ENCODE measurements at places on chromosomes 13 and 19.

DNA sequence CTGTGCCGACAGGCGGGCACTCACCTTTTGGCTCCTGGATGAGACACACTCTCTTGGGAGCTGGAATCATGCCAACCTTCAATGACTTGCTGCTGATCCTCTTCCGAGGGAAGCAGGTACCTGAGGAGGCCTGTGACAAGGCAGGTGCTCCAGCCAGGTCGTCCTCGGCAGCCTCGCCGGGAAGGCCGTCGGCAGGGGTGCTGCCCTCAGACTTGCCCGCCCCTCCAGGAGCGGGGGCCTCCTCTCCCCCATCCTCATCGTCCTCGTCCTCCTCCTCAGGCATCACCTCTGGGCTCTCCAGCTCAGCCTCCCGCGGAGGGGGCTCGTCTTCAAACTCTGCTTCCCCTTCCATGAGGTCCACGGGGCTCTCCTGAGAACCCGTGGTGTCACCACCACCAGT lies 29.2 kb downstream of the SUGP2 start:
- DNase-seq = no peak

GRCh38 chr13:101511766-101512165 lies 59.3 kb downstream of the ITGBL1 start:
- no peak for DNase-seq

DNA sequence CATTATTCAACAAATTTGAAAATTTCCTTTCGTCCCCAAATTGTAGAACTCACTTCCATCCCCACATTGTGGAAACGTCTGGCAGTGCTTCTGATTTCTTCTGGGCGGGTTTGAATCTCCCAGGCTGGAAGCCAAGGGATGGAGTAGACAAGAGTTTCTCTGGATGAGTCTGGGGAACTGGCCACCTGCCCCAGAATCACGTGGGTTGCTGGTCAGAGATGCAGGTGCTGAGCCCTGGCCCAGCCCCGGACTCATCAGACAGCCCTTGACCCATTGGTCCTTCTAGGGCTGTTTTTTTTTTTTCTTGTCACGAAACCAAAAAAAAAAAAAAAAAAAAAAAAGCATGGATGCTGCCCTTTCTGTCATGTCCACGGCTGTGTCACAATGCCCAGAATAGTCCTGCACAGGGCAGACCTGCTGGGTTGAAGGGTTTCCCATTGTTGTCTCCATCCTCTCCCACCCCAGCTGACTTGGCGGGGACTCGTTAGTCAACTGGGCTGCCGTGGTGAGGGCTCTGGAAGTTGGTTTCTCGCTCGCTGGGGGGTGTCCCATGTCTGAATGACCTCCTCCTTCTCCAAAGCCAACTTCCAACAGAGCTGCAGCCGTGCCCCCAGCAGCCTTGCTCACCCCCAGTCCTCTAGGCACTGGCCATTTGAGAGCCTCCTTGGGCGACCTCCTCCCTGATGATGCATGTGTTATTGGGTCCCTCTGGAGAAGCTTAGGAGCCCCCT lies 12.8 kb downstream of the CHST8 start:
- no peak for DNase-seq

GRCh38 chr13:50596776-50597203 lies 246.7 kb downstream of the DLEU7 start:
- DNase-seq = no peak

- DNase-seq = no peak
Measured at GRCh38 chr19:6682607-6683128, 12.7 kb upstream of the TNFSF14 start.

GRCh38 chr19:28130066-28130511 lies 1082.9 kb downstream of the UQCRFS1 start:
- DNase-seq = no peak

- no peak for DNase-seq
Measured at GRCh38 chr13:104993708-104994107, 1541.8 kb downstream of the EFNB2 start.

DNA sequence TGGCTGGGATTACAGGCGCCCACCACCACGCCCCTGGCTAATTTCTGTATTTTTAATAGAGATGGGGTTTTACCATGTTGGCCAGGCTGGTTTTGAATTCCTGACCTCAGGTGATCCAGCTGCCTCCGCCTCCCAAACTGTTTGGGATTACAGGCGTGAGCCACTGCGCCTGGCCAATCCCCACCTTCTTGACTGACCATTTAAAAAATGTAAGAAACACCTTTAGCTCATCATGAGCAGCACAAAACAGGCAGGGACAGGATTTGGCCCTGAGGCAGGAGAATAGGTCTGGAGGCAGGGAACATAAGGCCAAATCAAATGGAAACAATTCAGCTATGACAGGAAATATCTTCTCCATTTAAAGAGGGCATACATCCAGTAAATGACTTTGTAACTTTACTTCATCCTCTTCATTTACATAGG lies 1.4 kb upstream of the MPV17L2 start:
- DNase-seq = no peak

DNA sequence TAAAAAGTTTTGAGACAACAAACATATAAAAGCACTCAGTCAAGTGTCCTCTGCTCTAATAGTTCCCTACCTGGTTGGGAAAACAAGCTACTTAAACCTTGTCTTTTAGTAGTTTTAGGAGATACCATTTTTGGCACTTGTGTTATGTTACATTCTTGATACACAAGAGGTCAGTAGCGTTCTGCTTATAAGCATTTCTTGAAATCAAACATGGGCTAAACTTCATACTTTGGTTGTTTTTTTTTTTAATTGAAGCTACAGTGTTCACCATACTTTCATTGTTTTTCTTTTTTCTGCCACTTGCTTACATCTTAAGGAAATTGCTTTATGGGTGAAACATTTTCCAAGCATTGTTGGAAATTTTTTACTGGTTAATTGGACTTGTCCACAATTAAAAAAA lies 12.9 kb downstream of the NHLRC3 start:
- DNase-seq = no peak

DNA sequence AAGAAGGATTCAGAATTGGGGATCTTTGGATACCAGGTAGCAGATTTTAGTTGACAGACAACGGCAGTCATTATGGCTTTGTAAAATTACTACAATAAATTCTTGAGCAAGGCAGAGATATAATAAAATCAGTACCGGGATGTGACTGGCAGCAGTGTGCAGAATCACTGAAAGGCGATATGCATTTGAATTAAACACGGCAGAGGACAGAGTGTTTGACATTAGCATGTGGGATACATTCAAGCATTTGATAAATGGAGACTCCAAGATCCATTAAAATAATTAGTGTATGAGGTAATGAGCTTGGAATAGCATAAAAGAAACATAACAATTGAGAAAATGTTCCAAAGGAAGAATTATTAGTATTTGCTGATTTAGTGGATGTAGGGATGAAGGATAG lies 36.8 kb downstream of the LCP1 start:
- DNase-seq = no peak

DNA sequence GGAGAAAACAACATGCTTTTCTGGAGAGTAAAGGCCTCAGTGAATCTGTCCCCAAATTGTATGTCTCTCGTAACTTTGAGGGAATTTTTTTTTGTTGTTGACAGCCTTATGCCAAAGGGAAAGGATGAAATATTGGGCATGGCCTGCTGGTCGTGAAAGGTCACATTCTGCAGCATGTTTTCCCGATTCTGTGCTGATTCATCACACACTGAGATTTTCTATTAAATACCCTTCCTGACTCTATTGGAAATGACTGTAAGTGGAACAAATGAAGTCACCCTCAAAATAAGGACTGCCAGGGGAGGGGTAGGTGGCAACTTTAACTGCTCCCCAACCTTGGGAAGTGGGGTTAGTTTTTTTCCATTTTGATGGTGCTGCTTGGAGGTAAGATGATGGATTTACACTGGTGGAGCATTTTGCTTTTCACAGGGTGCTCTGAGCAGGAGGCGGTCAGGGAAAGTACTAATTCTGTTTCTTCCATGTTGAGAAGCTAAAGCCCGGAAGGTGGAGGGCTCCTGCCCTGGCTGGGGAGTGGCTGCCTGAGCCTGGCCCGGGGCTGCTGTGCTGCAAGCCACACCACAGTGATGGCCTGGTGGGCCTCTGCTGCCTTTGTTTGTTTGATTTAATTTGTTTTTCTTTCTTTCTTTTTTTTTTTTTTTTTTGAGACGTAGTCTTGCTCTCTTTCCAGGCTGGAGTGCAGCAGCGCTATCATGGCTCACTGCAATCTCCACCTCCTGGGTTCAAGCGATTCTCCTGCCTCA lies 116.8 kb upstream of the SPATA13 start:
- DNase-seq = no peak

DNA sequence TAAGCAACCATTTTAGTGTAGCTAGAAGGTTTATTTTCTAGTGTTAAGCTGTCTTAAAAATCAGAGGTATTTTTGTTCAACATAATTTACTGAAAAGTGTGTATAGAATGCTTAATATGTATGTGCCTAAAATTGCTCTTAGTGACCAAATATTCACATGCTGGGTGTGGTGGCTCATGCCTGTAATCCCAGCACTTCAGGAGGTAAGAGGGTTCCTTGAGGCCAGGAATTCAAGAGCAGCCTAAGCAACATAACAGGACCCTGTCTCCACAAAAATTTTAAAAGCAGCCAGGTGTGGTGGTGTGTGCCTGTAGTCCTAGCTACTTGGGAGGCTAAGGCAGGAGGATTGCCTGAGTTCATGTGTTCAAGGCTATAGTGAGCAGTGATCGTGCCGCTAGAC lies 120.9 kb upstream of the FRY start:
- no peak for DNase-seq

- DNase-seq = no peak
Measured at GRCh38 chr13:50990818-50991506, 81.4 kb downstream of the RNASEH2B start.

DNA sequence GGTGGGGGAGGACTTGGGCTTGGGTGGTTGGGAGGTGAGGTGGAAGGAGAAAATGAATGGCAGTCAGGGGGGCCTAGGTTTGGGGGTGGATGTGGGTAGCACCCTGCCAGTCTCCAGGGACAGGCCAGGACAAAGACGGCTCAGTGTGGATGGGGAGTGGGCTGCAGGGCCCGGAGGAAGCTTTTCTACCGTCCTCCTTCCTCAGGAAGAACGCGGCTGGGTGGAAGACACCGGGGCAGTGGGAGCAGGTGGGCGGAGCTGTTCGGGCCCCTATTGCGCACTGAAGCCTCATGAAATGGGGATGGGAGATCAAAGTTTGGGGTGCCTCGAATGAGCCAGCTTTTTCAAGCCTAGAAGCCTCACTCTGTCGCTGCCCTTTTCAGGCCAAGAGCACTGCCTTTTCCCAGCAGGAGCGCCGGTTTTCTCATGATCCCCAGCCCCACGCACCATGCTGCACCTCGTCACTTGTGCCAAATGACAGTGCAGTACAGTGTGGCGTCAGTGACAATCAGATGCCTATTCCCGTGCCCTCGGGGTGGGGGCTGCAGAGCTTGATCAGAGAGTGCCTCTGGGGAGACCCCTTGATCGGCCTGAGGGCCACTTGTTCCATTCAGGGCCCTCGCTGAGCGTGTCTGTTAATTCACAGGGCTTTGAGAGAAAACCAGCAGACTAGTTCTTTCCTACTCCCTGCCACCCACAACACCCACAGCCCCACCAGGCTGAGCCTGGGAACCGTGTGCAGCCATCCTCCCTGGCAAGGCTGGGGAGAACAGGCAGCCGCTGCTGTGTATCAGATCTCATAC lies 1.5 kb downstream of the CALM3 start:
- DNase-seq = no peak

GRCh38 chr19:13150931-13151604 lies 857 bp downstream of the IER2 start:
- no peak for DNase-seq

DNA sequence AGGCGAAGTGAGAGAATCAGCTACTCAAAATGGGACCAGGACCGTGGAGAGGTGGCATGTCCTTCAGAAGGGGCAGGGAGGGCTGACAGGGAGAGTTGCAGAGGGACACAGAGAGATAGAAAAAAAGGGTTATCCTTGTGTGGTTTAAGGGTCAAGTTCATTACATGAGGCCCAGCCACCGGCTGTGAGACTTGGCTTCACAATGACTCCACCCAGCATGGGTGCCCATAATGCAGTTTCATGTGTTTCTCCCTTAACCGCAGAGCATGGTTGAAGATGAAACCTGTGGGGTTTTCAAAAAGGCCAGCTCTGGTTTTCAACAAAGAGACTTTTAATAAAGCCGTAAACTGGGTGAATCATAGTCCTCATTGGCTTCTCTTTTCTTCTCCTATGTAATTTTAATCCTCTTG lies 164.6 kb downstream of the KLF5 start:
- DNase-seq = no peak

GRCh38 chr13:113879017-113879416 lies 15.1 kb upstream of the GAS6 start:
- no peak for DNase-seq

GRCh38 chr19:8361921-8362793 lies 1.8 kb upstream of the ANGPTL4 start:
- DNase-seq = no peak

GRCh38 chr13:75376792-75377402 lies 105.1 kb downstream of the TBC1D4 start:
- DNase-seq = no peak

DNA sequence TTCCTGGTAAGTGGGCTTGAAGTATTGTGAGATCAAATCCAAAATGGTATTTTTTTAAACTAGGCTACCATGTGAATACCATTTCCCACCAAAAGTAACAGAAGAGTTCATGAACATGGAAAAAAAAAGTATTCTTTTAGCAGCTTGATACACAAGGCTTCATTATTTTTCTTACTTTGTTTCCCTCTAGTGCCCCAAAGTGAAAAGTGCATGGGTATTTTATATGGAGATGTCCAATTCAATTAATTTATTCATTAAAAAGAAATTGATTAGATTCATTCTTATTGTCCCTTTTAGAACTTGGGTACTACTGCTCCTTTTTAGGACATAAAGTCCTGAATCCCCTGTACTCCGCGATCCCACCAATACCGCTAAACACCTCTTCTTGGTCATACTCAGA lies 28.6 kb upstream of the SCEL start:
- no peak for DNase-seq
